ENCODE measurements at places on chromosomes 12 and 14.

DNA sequence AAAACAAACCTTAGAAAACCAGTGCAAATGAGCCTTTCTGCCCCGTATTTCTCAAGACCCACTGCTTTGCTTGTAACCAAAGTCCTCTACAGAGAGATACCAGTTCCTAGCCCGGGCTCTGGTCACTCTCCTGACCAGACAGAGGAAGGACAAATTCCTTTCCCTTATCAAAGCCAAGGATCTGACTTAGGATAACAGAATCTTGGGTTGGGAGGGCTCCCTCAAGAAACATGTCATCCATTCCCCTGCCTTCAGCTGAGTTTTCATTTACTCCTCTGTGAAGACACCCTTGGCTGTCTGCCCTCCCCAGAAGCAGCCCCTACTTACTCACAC lies 116.0 kb upstream of the PARP11 start:
- H3K4me1 ChIP-seq, result peaks cover 13% of the 10 kb centered on the region
- DNase-seq, result no peak
- H3K27me3 ChIP-seq, result peaks cover 5% of the 10 kb centered on the region

- no peak overlapping the region for H3K27ac ChIP-seq
- H3K4me3 ChIP-seq, result no peak overlapping the region
- peaks cover 25% of the 10 kb centered on the region for H3K4me1 ChIP-seq
- H3K27me3 ChIP-seq, result no peaks in the 10 kb centered on the region
Measured at GRCh38 chr14:72559669-72560255, 334.1 kb downstream of the DPF3 start.

DNA sequence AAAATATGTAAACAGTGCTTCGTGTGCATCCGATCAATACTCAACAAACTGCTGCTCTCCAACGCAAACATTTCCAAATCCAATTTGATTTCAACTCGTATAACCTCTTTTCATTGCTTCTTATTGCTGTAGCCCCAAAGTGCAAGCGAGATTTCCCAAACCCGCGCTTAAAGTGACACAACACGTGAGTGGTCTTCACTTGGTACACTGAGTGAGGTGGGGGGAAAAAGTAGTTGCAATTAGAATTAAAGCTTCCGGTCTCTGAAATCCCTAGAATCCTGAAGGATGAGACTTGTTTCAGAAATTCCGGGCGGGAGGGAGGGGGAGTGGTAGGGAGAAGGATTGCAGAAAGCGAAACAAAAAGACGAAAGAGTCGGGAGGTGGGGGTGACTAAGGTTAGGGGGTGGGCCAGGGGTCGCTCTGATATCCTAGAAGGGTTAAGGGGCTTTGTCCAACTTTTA lies 387.5 kb downstream of the BCAT1 start:
- peak overlapping the region; percentile 97 for H3K27ac ChIP-seq
- H3K4me1 ChIP-seq, result peaks cover 55% of the 10 kb centered on the region
- H3K36me3 ChIP-seq, result no peaks in the 10 kb centered on the region

DNA sequence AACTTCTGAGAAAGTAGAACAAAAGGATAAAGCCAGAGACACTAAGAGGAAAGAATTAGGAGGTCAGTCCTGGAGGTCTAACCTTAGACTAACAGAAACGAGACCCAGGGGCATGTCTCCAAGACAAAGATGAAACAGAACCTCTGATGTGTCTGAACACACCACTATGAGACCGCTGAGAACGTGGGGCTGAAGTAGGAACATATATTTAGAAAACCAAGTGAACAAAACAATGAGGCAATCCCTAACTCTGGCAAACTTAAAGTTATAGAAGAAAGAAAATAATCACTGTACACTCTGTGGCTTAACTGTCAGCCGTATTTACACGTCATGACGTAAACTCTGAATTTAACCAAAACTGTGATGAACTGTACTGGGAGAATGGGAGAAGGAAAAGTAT lies 17.9 kb downstream of the KCTD10 start:
- H3K27me3 ChIP-seq, result no peaks in the 10 kb centered on the region
- H3K27ac ChIP-seq, result peak overlapping the region; percentile 44
- peak overlapping the region; percentile 35 for H3K4me3 ChIP-seq
- peaks cover 72% of the 10 kb centered on the region for H3K4me1 ChIP-seq

GRCh38 chr12:42609605-42610004 lies 20.1 kb upstream of the PRICKLE1 start:
- H3K4me1 ChIP-seq, result peaks cover 6% of the 10 kb centered on the region
- H3K27ac ChIP-seq, result no peak overlapping the region
- H3K27me3 ChIP-seq, result no peaks in the 10 kb centered on the region
- H3K4me3 ChIP-seq, result no peak overlapping the region
- peaks cover 3% of the 10 kb centered on the region for H3K36me3 ChIP-seq

DNA sequence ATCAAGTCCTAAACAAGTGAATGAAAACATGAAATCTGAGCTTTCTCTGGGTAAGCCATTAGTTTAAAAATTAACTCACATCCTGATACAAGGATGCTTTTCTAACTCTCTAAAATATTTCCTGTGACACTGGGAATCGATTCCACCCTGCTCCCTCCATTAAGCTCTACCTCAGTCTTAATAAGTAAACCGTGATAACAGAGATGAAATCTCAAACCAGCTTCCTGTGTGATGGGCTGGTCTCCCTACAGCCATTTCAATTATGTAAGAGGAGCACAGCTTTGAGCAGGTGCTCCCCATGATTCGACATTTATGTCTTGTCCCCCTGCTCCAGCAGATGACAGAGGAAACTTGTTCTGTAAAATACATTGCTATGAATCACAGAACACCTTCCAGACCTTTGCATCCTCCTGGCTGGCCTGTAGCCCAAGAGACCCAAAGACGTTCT lies 59.0 kb downstream of the GAS2L3 start:
- H3K36me3 ChIP-seq, result peaks cover 7% of the 10 kb centered on the region
- no peaks in the 10 kb centered on the region for H3K4me1 ChIP-seq
- H3K27ac ChIP-seq, result no peak overlapping the region
- H3K27me3 ChIP-seq, result no peaks in the 10 kb centered on the region
- no peak for DNase-seq

GRCh38 chr12:38831715-38832114 lies 73.7 kb downstream of the CPNE8 start:
- H3K36me3 ChIP-seq, result peaks cover 7% of the 10 kb centered on the region
- no peak overlapping the region for H3K4me3 ChIP-seq
- DNase-seq, result no peak
- no peaks in the 10 kb centered on the region for H3K4me1 ChIP-seq
- no peak overlapping the region for H3K27ac ChIP-seq
- no peaks in the 10 kb centered on the region for H3K27me3 ChIP-seq

GRCh38 chr14:54683882-54684794 lies 117.2 kb downstream of the SAMD4A start:
- no peak for DNase-seq
- peaks cover 4% of the 10 kb centered on the region for H3K4me1 ChIP-seq

DNA sequence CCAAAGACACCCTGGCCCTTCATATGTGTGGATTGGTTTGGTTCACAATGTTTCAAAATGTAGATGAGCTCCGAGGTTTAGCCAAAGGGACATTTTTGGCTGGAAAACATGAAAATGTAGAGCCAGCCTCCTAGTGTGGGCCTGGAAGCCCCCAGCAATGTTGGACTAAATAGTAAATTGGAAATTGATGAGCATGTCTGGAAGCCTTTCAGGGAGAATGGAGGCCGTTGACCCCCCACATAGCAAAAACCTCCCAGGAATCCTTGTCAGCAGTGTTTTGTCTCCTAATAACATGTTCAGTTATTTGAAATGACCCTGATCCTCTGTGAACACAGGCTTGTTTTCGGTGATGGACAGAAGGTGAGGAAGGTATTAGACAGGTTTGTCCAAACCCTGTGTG lies 65.1 kb upstream of the TBX3 start:
- H3K27me3 ChIP-seq, result peaks cover 4% of the 10 kb centered on the region
- peaks cover 12% of the 10 kb centered on the region for H3K4me1 ChIP-seq
- no peak for DNase-seq
- no peak overlapping the region for H3K27ac ChIP-seq

- no peaks in the 10 kb centered on the region for H3K4me1 ChIP-seq
- DNase-seq, result no peak
- no peak overlapping the region for H3K4me3 ChIP-seq
- no peak overlapping the region for H3K27ac ChIP-seq
- peaks cover 18% of the 10 kb centered on the region for H3K36me3 ChIP-seq
Measured at GRCh38 chr12:38662829-38663228, 242.6 kb downstream of the CPNE8 start.
